ENCODE measurements at places on chromosomes 4 and X.

DNA sequence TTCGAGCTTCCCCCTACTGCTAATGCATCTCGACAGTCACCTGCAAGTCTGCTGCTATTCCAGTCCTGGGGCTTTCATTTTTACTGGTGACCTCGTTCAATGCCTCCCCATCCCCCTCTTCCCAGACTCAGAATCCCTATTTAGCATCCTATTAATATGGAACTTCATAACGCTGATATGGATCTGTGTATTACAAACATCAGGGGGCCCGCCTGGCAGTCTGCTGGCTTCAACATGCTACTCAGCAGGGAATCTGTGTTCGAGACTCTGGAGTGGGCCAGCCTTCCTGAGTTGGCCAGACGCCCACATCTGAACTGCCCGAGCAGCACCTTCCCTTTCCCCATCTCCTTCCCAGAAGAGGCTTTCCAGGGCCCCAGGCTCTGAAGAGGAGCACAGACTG, 173.9 kb upstream of the PPARGC1A start:
- DNase-seq = no peak

DNA sequence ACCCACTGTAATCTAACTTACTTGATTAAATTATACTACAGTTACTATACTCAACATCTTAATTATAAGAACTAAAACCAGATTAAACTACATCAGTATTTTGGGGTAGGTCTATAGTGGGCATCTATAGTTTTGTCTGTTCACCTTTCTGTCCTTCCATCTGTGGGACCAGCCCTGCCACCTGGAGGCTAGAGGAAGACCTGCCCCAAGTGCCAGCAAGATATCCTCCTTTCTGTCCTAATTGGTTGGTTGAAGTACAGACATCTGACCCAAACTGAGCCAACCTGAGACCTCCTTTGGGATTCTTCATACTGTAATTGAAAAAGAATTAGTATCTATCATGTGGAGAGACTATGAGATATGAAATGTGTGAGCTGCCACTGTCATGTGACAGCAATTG, 172.2 kb upstream of the TLL1 start:
- no peak for DNase-seq

DNA sequence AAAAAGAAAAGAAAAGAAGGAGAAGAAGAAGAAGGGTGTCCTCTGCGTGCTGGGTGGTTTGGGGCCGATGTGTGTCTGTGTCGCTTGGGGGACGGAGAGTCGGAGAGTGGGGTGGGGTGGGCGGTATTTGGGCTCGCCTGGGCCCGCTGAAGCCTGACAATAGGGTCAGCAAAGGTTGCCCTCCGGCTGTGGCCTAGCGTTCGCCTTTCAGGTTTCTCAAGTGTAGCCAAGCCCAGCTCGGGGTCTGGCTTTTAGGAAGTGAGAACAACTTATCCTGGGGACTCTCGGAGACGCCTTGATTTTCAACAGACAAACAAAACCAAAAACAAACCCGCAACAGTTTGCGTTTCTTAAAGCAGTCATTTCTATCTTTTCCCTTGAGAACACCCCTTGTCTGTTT, 4.1 kb upstream of the SOX3 start:
- no peak for DNase-seq

- DNase-seq = no peak
Measured at GRCh38 chr4:177555007-177555574, 112.9 kb upstream of the AGA start.

DNA sequence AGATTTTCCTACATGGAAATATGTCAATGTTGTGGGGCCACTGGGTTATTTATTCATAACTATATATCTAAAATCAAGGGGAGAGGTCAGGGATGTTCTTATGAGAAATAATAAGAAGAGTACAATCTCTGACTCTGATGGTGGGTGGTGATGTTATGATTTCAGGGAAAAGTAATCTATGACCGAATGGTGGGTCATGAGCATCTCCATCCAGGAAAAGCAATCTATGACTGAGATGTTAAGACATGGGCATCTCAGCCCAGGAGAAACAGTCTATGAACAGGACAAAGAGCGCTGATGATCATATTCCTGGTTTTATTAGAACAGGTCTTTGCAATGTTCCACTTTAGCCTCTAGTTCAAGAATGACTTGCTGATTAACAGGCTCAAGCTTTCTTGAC, 137.1 kb downstream of the ARSF start:
- DNase-seq = no peak

- no peak for DNase-seq
Measured at GRCh38 chrX:140767646-140768045, 58.1 kb downstream of the LINC00632 start.

DNA sequence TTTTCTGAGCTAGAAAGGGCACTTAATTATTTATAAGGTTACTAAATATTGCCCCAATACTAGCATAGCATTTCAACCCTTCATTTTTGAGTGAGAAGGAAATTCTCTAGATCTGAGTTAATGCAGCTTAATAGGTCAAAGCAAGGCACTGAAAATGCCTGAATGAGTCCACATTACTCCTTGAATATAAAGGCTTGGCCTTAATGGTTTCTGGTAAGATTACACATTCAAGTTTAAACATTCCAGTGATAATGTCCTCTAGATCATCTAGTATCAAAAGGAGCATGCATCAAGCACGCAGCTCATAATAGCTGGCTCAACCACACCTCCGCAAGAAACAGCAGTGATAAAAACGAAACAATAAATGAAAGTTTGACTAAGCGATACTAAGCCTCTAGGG, 87.5 kb downstream of the SPANXN3 start:
- DNase-seq = no peak

GRCh38 chrX:137565318-137565904, 516 bp upstream of the ZIC3 start:
- no peak for DNase-seq

GRCh38 chrX:51608126-51608525, 10.6 kb downstream of the CENPVL3 start:
- DNase-seq = no peak

DNA sequence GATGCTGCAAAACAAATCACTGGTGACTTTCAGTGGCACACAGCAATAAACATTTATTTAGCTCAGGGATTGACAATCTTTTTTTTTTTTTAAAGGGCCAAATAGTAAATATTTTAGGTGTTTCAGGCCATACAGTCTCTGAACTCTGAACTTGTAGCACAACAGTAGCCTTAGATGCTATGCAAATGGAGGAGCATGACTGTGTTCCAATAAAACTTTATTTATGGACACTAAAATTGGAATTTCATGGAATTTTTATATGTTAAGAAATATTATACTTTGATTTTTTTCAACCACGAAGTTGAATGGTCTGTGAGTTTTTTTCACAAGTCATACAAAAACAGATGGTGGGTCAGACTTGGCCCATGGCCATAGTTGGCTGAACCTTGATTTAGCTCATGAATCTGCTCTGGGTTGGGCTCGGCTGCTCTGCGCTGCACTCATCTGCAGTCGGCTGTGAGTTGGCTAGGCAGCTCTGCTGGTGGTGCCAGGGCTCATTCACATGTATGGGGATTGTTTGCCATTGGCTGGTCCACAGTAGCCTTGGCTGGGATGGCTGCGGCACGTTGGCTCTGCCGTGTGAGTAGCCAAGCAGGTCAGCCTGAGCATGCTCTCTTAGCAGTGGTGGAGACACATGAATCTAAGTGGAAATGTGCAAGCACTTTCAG, 231.7 kb upstream of the PGRMC2 start:
- no peak for DNase-seq

- DNase-seq = no peak
Measured at GRCh38 chrX:29940750-29941149, 274.6 kb upstream of the MAGEB2 start.

DNA sequence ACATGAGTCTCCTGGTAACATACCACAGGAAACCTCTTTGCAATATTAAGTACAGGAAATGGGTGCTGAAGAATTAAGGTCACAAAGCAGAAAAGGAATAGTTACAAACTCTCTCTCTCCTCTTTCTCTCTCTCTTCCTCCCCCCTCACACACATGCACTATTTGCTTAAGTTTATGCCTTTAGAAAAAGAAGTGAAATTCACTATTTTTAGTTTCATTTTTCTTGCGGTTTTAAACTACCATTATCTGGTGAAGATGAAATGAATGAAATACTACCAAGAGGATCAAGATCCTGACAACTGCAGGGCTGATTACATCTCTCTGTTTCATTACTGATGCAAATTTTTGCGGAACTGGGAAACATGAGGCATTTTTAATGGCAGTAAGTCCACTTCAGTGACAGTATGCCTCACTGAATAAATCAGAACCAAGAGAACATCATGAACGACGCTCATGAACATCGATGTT, 64.3 kb upstream of the FTHL17 start:
- DNase-seq = no peak

DNA sequence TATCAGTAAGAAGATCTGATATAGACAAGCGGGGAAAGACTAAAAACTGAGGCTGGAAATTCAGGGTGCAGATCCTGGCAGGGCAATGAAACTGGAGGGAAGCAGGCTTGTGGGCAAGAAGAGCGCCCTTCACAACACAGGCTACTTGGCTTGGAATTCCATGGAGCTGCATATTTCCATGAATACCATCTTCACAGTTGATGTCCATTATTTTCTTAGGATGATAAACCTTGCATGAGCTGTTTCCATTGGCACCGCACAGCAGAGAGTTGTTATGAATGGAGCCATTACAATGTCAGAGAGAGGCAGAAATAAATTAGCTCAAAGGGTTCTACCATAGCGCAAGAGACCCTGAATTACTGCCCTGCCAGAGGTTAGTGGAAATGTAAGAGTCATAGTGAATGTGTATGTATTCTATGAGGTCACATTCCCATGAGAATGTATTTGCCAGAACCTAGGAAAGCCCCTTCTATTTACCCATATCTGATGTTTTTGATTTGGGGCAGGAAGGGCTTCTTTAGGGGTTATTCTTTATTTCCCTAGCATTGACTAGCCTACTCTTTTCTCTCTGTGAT, 215.6 kb downstream of the PALLD start:
- no peak for DNase-seq

GRCh38 chr4:98092833-98093439, 50.3 kb downstream of the STPG2 start:
- no peak for DNase-seq

GRCh38 chrX:54758114-54759055, 39.7 kb downstream of the ITIH6 start:
- no peak for DNase-seq

GRCh38 chr4:183797445-183798300, 107.4 kb upstream of the STOX2 start:
- DNase-seq = no peak

DNA sequence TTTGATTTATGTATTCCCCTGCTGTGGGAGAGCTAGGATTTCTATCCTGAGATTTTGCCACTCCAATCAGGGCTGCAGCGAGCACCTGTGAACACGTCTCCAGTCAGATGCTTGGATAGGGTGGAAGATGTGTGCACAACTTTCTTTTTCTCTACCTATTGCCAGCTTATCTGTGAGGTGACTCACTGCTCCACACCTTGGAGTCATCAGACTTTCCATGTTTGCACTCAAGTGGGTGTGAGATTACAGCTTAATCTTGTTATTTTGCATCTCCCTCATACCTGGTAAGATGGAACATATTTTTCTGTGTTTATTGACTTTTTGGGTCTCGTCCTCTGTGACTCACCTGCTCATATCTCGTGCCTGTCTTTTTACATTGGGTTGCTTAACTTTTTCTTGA, 32.2 kb downstream of the PSAPL1 start:
- DNase-seq = no peak

- no peak for DNase-seq
Measured at GRCh38 chr4:163681208-163681821, 186.8 kb downstream of the TMA16 start.

DNA sequence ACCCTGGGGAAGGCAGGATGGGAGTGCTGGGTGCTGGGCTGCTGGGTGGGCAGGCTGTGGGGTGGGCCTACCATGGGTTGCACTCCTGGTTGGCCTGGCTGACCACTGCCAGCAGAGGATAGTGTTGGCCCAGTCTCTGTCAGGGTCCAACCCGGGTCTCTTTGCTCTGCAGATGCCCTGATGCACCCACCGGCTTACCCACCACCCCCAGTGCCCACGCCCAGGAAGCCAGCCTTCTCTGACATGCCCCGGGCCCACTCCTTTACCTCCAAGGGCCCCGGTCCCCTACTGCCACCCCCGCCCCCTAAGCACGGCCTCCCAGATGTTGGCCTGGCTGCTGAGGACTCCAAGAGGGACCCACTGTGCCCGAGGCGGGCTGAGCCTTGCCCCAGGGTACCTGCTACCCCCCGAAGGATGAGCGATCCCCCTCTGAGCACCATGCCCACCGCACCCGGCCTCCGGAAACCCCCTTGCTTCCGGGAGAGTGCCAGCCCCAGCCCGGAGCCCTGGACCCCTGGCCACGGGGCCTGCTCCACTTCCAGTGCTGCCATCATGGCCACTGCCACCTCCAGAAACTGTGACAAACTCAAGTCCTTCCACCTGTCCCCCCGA, 14.2 kb upstream of the ADD1 start:
- no peak for DNase-seq

DNA sequence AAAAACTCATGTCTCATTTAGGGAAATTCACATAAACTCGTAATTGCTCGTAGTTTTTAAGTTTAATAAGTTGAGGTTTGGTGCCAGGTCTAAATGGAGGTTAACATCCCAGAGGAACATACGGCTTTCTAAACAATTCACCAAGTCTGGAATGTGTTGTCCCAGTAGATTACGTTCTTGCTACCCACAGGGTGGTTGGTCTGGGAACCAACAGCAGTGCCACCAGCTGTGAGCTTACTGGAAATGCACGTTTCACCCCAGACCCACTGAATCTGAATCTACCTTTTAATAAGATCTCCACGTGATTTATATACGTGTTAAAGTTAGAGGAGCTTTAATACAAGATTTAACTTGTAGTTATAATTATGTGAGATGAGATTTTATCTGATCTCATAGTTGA, 134.3 kb downstream of the BMPR1B start:
- DNase-seq = no peak

DNA sequence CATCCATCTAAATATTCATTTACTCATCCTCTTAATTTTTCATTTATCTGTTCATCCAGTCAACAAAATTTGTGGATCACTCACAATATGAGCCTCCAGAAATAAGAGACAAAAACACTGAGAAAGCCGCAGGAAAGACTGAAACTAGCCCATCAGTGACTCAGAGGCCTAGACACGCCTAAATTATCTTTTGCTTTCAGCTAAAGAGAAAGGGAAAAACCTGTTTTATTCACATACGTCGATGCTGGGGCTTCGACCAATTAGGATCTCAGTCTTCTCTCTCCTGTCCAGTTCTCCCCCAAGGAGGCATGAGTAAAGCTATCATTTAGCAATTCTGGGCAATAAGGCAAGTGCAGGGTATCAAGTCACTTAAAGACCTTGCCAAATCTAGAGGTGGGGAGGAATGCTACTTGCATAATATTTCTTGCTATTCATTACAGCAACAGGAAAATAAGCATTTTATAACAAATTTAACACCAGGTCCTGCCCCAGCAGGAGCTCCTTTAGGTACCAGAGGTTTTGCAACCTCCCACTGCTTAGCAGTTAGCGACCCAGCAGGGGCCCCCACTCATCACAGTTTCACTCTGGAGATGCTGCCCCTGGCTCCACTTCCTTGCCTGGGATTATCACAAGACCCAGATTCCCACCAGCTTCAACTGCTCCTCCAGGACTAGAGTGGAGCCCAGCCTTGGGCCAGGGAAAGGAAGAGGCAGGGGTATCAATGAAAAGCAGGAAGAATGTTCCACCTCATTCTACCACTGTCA, 30.1 kb upstream of the TMEM154 start:
- DNase-seq = no peak

Data from CD8-positive, alpha-beta T cell (primary cell).